ENCODE measurements at places on chromosomes 1 and 21.
A peak's percentile ranks its signal among the peaks of the same experiment; 100 is the strongest.

DNA sequence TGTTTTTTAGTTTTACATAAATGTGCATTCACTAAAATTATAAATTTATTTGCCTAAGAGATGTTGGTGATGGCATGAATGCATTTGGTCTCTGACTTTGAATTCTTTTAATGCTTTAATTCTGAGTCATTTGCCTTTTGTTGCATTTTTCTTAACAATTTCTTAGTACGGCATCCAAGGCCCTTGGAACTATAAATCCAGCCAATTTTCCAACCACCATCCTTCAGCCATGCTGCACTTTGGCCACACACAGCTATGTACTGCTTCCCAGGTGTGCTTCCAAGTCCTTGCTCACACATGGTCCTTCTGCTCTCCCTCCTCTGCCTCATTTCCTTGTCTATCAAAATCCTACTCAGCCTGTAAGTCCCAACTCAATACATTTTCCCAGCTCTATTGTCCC, 161.0 kb downstream of the DHRS3 start:
- no peak for DNase-seq

DNA sequence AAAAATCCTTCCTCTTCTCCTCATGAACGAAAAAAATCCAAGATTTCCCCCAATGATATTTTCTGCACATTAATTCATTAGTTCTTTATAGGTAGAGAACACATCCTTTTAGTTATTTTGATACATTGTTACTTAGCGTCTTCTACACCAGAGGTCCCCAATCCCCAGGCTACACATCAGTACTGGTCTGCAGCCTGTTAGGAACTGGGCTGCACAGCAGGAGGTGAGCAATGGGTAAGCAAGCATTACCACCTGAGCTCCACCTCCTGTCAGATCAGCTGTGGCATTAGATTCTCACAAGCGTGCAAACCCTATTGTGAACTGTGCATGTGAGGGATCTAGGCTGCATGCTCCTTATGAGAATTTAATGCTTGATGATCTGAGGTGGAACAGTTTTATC, 13.0 kb downstream of the EXTL2 start:
- DNase-seq, result no peak

DNA sequence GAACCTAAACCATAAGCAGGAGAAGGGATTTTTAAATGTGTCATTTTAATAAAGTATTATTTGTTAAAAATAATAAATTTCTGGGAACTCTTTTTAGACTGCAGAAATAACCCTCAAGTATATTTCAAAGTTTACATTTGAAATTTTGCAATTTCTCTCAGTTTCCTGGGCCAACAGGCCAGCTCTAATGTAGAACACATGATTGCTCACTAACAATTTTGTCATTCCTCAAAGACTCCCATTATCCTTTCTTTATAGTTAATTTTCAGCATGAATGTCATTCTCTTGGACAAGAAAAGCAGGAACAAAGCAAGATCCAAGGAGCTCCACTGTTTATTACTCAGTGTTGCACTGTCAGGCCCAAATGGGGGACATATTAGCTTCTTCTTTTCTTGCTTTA, 119.4 kb upstream of the VANGL1 start:
- DNase-seq, result no peak

GRCh38 chr1:20728371-20729154, 3.9 kb downstream of the SH2D5 start:
- no peak for DNase-seq

GRCh38 chr1:54836594-54836993, 35.5 kb upstream of the TTC22 start:
- no peak for DNase-seq

- peak; percentile 39 for DNase-seq
Measured at GRCh38 chr21:41280115-41280919, 36.3 kb upstream of the FAM3B start.

DNA sequence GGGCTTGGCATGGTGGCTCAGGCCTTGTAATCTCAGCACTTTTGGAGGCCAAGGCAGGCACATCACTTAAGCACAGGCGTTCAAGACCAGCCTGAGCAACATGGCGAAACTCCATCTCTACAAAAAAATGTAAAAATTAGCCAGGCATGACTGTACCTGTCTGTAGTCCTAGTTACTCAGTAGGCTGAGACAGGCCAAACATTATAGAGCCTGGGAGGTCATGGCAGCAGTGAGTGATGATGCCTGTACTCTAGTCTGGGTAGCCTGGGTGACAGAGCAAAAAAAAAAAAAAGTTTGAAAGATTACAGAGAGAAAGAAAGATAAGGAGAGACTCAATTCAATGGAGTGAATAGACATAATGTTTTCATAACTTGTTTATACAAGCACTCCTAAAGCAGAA, 556.5 kb upstream of the BRINP3 start:
- DNase-seq, result no peak

- DNase-seq, result no peak
Measured at GRCh38 chr1:219752645-219753044, 139.7 kb upstream of the ZC3H11B start.

DNA sequence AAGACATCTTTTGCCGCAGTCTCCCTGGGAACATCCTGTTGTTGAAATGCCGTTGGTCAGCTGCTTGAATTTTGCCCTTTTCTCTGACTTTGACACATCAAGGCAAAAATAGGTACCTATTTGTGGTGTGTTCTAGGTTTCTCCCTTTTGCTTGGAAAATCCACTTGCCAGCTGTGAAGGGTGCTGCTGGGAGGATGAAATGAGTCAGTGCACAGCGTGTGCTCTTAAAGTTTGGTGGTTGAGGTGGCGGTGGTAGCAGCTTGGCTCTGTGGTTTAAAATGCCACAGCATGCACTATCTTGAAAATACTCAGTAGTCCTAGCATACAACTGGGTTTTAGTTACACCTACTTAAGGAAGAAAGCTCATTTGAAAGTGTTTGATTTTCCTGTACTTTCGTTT, 183.8 kb downstream of the DHRS3 start:
- no peak for DNase-seq

- DNase-seq, result no peak
Measured at GRCh38 chr1:44032170-44032790, 1.0 kb upstream of the SLC6A9 start.

DNA sequence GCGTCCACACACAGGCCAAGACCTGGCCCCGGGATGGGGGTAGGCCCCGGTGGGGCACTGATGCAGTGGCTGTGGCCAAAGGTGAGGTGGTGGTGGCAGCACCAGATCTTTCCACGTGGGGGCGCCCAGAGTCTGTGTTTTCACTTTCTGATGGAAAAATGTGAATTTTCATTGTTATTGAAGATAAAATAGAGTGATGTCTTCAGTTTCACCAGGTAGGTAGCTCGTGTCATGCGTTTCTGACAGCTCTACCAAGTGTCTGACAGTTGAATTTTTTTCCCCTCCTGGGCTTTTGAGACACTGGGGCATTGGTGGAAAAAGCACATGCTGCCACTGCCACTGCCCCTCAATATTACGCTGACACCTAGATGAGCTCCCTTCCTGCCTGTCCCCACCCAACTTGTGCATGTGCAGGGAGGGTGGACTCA, 40.0 kb upstream of the MAGOH start:
- DNase-seq, result no peak

- DNase-seq, result no peak
Measured at GRCh38 chr1:18682375-18682774, 51.7 kb downstream of the PAX7 start.

- peak; percentile 32 for DNase-seq
Measured at GRCh38 chr21:26490771-26491170, 82.3 kb downstream of the CYYR1 start.

DNA sequence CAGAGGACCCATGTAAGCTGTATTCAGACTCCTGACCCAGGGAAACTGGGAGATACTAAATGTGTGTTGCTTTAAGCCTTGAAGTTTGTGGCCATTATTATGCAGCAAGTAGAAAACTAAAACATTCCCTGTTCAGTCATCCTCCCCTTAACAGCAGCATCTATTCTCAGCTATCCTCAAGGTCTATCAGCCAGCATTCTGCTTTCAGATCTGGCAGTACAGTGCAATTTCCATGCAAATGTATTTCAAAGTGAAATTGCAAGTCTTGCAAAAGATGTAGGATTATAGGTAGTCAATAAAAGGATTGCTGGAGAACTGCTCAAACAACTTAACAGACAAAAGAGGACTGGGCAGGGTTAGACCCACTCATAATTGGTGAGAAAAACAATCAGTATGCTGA, 111.3 kb downstream of the NOS1AP start:
- no peak for DNase-seq

DNA sequence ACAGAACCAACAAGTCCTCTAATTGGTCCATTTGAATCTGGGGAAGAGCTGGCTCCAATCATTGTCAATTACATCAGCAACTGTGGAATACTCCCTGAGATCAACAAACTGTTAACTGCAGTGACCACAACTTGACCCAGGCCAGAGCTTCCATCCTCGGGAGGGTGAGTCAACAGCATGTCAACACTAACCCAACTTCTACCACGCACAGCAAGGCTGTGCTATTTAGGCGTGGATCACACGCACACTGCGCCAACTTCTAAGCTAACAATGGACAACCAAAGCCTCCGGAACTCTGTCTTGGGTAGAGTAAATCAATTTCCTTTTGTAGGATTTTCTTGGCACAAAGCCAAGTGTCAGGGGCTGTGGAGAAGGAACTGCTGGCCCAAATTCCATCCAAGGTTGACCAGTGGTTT, 30.4 kb downstream of the APP start:
- DNase-seq, result peak; percentile 98

DNA sequence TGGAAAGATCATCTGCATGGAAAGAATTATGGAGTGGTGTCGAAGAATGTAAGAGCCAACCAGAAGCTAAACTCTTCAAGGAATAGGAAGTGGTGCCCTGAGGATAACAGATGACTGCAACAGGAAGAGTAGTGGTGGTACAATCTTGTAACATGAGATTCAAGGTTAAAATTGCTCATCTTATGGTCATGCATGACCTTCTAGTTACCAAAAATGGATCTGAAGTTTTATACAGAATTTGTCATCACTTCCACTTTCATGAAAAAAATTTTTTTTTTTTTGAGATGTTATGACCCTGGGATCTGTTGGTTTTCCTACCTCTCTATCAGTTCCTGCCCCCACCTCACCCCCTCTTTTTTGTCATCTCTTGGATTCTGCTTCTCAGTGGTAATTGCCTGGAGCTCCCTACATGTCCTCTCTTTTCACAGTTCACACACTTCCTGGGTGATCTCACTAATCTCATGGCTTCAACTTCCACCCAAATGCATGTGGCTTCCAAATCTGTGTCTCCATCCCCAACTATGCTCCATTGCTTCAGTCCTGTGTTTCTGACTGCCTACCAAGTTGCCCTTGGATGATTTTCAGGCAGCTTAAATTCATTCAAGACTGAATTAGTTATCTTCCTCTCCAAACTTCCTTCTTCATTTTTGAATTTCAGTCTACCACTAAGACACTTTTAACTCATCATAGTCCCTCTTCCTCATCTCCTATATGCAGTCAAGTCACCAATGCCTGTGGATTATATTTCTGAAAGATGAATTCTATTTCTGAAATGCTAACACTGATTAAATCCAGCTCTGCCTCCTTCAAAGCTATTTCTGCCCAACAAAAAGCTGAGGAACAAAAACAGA, 48.4 kb downstream of the SLAMF6 start:
- DNase-seq, result no peak

DNA sequence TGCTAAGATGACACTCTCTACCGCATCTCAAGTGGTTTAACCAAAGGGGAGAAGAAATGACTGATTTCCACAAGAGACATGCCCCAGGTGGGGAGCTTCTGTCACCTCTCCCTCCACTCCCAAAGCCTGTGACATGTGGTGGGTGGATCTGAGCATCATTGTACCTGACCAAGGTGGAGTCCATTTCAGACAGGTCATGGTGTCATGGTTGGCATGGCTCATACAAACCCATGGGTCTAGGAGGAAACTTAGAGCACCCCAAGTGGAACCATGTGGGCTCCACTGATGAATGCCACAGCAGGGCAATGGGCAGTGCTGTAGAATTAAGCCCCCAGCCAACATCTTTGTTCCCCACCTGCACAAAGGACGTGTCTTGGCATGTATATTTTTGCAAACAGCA, 131.5 kb upstream of the EDN2 start:
- no peak for DNase-seq
